ENCODE measurements at places on chromosomes 6 and 20.

DNA sequence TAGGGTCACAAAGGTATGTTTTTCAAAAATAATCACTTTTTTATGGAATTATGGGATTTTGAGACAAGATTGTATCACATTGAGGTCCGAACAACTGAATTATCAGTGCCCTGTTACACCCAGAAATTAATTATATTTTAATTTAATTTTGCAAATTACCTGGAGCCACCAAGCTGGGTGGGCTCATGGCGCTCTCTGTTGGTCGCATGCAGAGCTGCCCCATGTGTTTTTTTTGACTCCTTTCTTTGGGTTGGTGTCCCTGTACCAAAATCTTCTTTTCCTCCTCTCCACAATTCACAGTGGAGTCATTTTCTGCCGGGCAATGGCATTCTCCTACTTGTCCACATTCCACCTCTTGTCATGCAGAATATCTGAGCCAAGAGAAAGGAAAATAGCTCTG lies 38.9 kb upstream of the FRMD1 start:
- DNase-seq = no peak

GRCh38 chr6:107066697-107067659 lies 39.0 kb downstream of the MTRES1 start:
- peak; percentile 81 for DNase-seq

GRCh38 chr6:40722553-40723258 lies 135.5 kb upstream of the LRFN2 start:
- no peak for DNase-seq

- no peak for DNase-seq
These were observed 58.2 kb downstream of the ADGRB3 start for GRCh38 chr6:68693271-68693670.

GRCh38 chr20:62466072-62466760 lies 9.6 kb downstream of the GATA5 start:
- DNase-seq = no peak

GRCh38 chr6:133275213-133275612 lies 34.1 kb downstream of the EYA4 start:
- no peak for DNase-seq

- DNase-seq = no peak
These were observed 913.0 kb downstream of the C6orf118 start for GRCh38 chr6:164396071-164397047.

All from activated CD4-positive, alpha-beta T cell treated with anti-CD3 and anti-CD28 coated beads, Interleukin-2, Interleukin-4, amounts not matched to agents 100 ng/mL and 50 ng/mL, durations not matched to agents 16 hours and 8 hours (primary cell).